Posterior cingulate gyrus (tissue), 11 donors: ENCODE measurements at places on chromosomes 7 and 10.

GRCh38 chr7:102967798-102968197, 55.0 kb downstream of the LRRC17 start:
- DNase-seq, result no peak

DNA sequence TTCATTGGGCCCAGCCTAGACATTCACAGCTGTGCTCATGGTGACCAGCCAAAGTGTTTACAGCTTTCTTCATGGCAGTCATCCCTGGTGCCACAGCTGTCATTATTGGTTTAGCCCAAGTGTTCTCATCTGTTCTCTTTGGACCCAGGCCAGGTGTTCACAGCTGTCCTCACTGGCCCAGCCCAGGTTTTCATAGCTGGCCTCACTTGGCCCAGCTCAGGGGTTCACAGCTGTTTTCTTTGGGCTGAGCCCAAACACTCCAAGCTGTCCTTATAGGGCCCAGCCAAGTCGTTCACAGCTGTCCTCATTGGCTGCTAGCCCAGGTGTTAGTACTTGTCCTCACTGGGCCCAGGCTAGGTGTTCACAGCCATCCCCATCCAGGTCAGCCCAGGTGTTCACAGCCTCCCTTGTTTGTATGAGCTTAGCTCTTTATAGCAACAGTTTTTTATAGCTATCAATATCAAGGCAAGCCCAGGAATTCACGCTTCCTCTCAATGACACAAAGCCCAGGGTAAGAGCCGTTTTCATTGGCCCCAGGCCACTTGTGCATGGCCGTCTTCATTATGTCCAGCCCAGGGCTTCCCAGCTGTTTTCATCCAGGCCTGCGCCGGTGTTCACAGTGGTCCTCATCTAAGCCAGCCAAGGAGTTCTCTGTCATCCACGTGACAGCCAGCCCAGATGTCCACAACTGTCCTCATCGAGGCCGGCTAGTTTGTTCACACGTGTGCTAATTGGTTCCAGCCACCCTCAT, 11.6 kb downstream of the FRG2B start:
- DNase-seq, result no peak

GRCh38 chr7:39686261-39686924, 63.0 kb downstream of the RALA start:
- DNase-seq, result no peak

DNA sequence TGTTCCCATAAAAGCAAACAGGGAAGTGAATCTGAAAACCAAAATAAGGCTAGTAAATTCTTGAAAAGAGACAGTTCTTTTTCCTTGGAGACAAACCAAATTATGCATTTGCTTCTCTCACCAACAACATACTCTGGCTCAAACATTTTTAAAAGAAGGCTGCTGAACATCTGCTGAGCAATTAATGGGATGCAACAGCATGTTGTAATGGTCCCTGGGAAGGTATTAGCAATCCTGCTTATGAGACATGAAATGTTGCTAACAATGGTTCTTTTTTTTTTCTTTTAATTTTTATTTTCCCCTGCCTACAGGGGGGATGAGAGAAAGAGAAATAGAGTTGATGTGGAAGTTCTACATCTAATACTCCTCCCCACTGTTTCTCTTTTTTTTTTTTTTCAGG, 572.1 kb downstream of the SORCS1 start:
- DNase-seq, result no peak

DNA sequence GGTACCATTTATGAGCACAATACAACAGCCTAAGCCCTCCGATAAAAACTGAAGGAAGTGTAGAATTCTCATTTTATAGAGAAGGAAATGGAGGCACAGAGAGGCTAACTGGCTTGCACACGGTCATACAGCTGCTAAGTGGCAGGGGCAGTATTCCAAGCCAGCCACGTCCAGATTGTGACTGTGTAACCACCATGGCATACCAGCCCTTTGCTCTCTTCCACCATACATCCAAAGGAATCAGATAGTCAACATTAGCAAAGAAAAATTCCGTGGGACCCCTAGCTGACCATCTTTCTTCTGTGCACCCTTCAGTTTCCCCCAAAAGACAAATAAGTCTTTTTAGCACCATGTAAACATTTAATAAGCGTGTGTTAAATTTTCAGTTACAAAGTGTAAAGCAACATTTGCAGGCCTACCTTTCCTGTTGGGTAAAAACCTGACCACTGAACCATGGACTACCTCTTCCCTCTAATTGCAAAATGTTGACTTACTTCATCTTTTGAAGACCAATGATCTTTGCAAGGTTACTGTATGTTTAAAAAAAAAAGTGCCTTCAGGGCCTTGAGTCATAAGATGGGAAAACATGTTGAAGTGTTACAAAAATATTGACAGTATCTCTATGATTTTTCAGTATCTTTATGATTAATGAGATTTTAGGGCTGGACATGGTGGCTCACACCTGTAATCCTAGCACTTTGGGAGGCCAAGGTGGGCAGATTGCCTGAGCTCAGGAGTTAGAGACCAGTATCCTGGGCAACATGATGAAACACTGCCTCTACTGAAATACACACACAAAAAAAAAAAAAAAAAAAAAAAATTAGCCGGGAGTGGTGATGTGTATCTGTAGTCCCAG, 24.3 kb upstream of the PDZD8 start:
- DNase-seq, result no peak

GRCh38 chr10:17662193-17663138, 18.5 kb downstream of the STAM start:
- no peak for DNase-seq
